ENCODE measurements at places on chromosomes 5 and 9. TPM values are rescaled to one million over a fixed set of nuclear protein-coding genes. Genes with fewer than 3 reads are reported as not detected.

The PRLR gene
- not detected for total RNA-seq

The PCDHGC3 gene
- total RNA-seq: 0.15 TPM

The RLN1 gene
- total RNA-seq: 1.1 TPM

The GTF3C5 gene
- 87.8 TPM for total RNA-seq

The F2RL1 gene
- 1.8 TPM for total RNA-seq

The CYSRT1 gene
- total RNA-seq: 0.58 TPM

The MYOT gene
- not detected for total RNA-seq
